ENCODE measurements at places on chromosomes 1 and 21. TPM values are rescaled to one million over a fixed set of nuclear protein-coding genes. Genes with fewer than 3 reads are reported as not detected.

DNA sequence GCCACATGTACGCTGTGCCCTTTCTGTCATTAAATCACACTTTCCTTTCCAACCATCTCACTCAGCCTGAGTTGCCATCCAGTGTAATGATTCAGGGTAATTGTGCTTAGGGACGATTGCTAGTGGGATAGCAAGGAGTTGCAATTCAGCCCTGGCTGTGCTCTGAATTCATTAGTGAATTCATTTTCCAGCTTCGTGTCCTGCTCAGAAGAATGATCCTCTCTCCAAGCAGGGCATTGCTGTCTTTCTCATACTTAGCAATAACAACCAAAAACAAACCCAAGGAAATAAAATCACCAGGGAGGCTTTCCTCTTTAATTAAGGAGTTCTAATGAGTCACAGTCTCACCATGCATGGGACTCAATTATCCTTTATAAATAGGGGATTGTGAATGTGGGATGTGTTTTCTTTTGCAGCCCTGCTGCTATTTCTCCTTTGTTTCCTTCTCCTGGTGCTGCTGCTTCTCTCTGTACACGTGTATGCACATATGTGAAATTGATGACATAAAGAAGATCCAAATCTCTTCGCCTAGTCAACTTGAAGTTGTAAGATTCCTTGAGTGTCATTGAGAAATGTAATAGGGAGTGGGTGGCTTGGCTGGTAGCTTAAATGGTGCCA is 167.0 kb downstream of the TSEN15 start:
- DNase-seq = no peak

GRCh38 chr1:226355016-226355415 is 46.1 kb upstream of the LIN9 start:
- no peak for DNase-seq

- DNase-seq = no peak
These were observed 111.8 kb upstream of the NBPF11 start for GRCh38 chr1:148263906-148264255.

- no peak for DNase-seq
These were observed 2.6 kb downstream of the ARPC5 start for GRCh38 chr1:183632964-183633363.

DNA sequence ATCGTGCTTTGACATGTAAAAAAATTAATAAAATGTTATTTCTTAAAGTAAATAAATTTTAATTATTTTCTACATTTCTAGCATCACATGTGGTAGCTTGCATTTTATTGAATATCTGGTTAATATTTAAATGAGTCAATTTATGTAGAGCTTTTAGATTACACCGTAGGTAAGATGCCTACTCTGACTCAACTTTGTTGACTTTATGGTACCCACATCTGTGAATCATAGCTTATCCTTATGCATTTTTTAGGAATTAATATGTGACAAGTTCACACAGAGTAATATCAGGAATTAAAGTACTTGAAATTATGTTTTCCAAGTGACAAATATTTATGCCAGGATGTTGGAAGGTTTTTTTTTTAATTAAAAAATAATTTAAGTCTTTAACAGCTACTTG is 120.7 kb downstream of the LEPR start:
- DNase-seq = peak; percentile 11

DNA sequence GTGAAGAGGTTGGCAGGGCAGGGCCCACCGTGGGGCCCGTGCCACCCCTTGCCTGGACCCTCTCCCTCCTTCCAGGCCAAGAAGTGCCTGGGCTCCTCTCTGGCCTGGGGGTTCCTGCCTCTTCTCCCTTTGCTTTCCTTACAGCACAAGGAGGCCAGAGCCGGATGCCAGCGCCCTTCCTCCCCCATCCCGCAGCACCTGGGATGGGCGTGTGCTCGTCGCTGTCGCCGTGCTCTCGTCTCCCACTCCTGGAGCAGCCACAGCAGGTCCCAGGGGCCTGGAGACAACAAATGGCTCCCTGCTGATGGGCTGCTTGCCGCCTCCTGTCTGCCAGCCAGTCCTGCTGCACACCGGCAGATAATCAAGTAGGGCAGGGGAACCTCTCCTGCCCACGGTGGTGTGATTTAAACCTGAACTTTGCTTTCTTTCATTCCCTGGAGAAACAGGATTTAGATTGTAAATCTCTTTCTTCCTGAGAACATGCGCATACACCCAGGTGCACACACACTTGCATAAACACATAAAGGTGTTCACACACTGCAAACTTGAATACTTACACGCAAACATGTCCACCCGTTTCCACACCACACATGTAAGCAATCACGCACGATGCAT is 50.8 kb upstream of the POU3F1 start:
- DNase-seq = no peak

DNA sequence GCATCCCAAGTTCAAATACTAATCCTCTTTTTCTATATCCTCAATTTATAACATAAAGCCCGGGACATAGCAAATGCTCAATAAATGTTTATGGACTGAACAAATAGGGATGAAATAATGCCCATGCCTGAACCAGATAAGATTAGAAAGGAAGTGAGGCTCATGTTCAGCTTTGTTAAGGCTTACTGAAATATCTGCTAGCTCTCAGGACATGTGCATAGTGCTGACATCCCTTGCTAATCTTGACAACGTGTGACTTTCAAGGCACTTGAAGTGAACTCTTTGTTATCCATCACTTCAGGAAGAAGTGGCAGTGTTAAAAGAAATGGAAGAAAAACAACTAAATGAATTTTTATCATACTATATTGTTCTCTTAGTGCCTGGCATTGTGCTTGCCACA is 260.3 kb upstream of the SGIP1 start:
- no peak for DNase-seq

GRCh38 chr1:30411206-30411605 is 312.2 kb downstream of the MATN1 start:
- DNase-seq = no peak

DNA sequence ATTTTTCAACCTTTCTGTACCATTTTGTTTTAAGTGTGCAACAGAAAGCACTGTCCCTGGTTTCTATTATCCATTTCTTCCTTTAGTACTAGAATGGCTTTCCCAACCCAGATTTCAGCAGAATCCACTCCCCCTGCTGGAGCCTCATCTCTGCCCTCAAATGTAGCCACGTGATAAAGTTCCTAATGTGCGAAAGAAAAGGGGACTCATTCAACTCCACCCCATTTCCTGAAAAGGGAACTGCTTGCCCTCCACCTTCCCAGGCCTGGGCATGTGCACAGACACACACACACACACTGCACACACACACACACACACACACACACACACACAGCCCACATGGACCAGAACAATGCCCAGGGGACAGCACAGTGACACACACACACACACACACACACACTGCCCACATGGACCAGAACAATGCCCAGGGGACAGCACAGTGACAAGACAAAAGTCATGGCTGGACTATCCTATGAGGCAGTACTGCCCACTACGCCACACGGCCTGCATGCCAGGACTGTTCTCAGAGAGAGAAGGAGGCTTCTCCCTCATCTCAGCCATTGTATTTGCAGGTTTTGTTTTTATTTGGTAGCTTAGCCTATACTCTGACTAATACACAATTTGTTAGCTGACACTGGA is 33.2 kb downstream of the PACC1 start:
- no peak for DNase-seq

GRCh38 chr1:82465024-82465423 is 664.3 kb downstream of the ADGRL2 start:
- no peak for DNase-seq

DNA sequence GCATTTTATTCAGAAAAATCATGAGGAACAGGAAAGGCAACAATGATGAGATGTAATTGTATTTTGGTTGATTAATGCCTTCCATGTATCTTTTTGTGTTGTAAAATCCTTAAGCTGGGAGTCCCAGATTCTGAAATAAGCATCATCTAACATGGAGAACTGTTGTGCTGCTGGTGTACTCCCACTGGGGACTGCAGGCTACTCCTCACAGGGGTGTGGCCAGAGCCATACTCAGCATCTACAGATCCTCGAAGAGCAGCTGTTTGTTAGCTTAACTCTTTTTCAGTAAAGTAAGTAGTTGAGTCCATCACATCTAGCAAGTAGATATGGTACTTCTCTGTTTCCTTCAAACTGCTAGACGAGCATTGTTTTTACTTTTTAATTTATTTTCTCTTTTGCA is 358.0 kb downstream of the BRINP3 start:
- DNase-seq = no peak

DNA sequence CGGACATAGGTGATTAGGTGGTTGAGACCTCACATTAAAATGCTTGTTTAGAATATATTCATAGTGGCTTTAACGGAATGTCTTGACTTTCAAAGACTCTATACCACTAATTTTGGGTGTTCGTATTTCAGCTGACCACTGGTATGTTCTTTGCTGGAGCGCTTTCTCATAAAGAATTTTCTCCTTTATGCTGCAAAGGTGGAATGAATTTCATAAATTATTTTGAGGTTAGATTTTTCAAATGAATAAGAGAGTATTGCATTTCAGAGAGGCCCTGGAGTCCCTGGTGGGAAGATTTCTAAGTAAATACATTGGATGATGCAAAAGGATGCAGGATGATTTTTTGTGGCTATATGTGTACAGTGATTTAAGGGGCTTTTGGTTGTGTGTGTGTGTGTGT is 55.8 kb downstream of the HUNK start:
- no peak for DNase-seq

HTR1D gene
- total RNA-seq = 0.24 TPM

DNAJC28 gene
- 1.2 TPM for total RNA-seq

FAM163A gene
- total RNA-seq = not detected

NT5C1A gene
- total RNA-seq = not detected

LAMC2 gene
- total RNA-seq = 7,314 TPM

ETNK2 gene
- total RNA-seq = 14.4 TPM

ATP1A2 gene
- not detected for total RNA-seq

CSF3R gene
- not detected for total RNA-seq

HSF2BP gene
- 4.1 TPM for total RNA-seq

FMO2 gene
- not detected for total RNA-seq

Data from foreskin keratinocyte (primary cell).